ENCODE measurements at places on chromosomes 3 and 15.

DNA sequence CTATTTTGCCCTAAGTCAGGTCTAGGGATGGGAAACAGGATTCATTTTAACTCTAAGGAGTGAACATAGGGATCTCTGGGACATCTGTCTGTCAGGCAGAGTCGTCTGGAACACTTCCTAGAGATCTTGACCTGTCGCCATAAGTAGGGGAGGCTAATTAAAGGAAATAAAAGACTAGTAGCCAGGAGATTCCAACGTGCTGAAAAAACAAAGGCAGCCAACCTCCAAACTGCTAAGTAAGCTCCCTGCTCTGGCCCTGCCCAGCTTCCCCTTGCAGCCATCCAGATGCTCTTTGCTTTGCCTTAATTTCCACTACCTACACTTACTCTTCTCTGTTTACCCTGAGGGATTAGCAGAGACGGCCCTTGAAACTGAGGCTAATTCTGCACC, 18.4 kb upstream of the TSEN2 start:
- no peak for DNase-seq

GRCh38 chr15:69976366-69976994, 121.2 kb downstream of the TLE3 start:
- peak; percentile 8 for DNase-seq

DNA sequence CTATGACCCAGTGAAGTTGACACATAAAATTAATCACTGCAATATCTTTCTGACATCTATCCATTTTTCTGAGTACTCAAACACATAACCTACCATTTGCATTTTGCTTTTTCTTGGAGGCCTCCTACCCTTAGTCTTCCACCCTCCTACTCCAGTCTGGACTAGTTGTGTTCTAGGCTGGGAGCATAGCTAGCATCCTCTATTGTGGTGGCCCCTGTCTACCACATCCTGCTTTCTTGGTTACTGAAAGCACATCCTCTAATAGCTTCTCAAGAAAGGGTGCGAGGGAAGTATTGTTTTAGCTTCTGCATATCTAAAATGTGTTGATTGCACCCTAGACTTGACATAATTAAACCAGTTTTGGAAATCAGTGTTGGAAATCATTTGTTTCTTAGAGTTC, 176.5 kb downstream of the THSD4 start:
- DNase-seq = no peak

GRCh38 chr3:141452045-141452444, 34.8 kb upstream of the RASA2 start:
- DNase-seq = no peak

- DNase-seq = no peak
Observed at GRCh38 chr15:78797951-78798350, 13.3 kb downstream of the ADAMTS7 start.

DNA sequence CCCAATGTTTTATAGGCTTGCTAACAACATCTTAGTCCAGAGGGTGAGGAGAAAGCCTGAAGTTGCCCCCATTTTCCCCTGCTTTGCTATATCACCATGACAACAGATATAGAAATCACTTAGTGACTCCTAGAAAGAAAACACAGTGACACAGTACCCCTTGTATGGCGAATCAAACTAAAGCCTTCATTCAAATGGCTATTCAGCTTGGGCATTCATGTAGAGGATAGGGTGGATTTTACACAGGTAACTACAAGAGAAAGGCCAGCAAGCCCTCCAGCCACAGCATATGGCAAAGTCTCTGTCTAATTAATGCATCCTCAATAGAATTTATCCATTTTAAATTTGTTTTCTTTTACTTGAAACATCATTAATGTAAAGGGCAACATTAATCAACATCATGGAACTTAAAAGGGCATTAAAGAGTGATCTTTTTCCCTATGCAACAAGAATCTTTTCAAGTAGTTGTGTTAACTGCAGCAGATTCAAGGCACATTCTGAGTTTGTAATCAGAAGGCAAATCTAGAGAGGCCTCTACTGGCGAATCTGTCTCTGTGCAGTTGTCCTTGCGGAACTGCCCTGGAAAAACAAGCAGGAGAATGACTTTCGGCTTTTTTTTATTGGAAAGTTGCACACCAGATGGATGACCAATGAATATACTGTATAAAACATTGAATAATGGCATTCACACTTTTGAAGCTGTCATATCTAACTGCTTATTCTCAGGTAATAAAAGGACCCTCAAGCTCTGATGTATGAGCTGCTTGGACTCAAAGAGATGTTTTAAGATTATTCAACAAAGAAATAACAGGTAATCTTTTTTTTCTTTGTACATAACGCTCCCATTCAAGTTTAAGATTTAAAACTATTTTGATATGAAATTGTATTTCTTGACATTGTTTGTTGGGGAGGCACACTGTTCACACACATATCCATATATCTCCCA, 621.7 kb upstream of the AGTR1 start:
- DNase-seq = no peak

GRCh38 chr3:194387926-194388418, 11.1 kb downstream of the GP5 start:
- DNase-seq = no peak

- DNase-seq = no peak
Observed at GRCh38 chr3:37183375-37183831, 9.0 kb upstream of the LRRFIP2 start.

DNA sequence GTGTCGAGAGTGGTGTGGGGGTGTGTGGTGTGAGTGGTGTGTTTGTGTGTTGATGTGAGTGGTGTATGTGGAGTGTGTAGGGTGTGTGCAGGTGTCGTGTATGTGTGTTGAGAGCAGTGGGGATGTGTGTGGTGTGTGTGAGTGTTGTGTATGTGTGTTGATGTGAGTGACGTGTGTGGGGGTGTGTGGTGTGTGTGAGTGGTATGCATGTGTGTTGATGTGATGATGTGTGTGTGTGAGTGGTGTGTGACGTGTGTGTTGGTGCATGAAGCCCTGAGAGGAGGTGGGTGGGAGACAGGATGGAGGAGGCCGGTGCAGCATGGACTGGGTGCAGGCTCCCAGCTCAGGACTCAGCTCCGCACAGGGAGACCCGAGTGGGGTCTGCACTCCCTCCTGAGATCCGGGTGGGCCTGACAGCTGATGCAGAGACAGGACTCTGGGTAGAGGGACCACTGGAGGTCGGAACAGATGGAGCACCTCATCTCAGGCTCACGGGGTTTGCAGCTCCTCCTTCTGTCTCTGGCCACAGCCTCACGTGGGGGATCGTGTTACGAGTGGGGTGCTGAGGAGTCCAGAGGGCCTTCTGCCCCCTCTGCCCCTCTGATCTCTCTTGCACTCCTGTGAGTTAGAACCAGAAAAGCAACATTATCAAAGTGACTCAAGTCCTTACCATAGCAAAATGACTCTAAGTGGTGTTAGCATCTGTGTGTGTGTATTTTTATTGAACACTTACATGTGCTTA, 41.3 kb downstream of the ARNT2 start:
- DNase-seq = no peak

DNA sequence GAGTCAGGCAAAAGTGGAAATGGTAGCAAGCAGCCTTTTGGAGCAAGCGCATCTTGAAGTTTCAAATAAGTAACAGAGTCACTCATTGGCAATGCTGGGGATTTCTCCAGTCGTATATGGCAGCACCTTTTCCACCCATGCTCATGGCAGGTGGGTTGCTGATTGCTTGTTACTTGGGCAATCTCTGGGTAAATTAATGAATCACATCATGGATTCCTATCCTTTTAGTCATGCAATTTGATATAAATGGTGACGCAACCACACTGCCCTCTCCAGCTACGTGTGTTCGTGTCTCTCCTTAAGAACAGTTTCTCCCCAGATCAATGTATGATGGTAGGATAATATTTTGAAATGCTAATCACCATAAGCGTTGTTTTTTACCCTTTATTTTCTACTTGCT, 339.9 kb upstream of the KCNH8 start:
- DNase-seq = no peak

DNA sequence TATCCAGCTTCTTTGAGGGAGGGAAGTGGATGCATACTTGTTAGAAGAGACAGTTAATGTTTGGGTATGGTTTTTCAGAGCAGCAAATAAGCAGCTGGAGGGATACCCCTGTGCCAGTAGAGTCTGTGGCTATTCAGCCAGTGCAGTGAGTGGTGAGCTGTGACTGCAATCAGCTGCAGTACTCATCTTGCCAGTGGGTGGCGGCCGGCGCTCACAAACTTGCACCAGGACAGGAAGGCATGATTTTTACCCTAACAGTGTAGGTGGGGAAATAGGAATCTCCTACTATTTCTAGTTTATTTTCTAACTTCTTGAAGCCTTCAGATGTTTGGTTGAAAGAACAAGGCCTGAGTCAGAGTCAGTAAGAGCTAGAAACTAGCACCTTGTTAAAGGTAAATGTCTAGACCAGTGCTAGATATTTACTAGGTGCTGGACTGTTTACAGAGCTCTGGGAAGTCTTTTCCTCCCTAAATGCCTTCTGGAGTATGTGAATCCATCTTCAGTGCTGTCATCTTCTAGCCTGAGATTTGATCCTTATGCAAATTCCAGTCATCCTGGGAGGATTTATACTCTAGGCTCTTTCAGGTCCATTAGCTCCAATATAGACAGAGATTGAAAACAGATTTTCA, 23.6 kb downstream of the TIMP4 start:
- DNase-seq = peak; percentile 66

DNA sequence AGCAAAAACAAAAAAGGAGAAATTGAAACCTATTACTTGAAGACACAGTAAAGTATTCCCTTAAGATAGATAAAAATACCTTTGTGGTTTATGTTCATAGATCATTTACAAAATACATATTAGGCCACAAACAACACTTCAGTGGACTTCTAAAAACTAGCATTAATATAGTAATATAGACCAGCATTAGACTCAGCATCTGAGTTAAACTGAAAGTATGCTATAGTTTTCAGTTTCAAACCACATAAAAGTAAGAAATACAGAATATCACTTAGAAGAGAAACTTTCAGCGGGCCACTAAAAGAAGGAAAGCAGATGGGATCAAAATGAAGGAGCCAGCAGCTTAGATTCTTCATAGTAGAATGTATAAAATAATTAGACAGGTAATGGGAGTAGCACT, 86.6 kb downstream of the MSL2 start:
- DNase-seq = no peak

DNA sequence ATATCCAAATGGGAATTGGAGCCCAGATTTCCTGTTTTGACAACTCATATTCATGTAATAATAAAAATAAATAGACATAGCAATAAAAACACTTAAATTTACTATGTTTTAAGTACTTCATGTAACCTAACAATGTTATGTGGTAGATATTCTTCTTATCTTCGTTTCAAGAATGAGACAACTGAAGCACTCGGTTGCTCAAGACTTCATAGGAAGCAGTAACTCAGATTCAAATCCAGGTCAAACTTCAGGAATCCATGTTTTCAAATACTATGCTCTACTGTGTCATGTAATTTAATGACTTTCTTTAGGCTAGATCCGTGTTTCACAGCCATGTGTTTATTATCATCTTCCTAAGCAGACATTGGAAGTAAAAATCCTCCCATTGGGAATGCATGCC, 492.2 kb downstream of the CNTN3 start:
- no peak for DNase-seq

DNA sequence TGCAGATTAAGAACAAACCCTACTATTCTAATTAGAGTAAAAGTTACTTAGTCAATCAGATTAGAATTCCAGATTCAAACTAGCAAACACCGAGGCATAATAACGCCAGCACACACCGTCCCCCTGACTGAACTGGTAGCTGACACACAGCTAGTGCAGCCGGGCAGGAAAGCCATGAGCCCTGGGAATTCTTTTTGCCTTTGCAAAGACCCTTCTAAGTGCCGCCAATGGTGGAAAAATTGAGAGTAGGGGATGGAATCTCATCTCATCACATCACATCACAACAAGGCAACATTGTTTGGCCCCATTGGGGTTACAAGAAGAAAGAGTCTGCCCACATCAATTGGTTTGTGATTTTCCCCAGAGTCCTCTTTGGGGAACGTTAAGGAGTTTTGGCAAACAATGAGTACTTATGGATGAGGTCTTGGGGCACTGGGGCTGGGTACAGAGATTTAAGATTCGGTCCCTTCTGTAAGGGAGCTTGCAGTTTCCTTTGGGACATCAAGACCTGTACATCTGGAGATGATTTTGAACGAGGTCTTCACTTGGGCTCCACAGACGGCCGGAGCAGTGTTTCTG, 120.4 kb upstream of the MEF2A start:
- no peak for DNase-seq

- no peak for DNase-seq
Observed at GRCh38 chr3:192831111-192831644, 86.5 kb downstream of the MB21D2 start.

- no peak for DNase-seq
Observed at GRCh38 chr3:127531821-127532220, 58.7 kb downstream of the TPRA1 start.

DNA sequence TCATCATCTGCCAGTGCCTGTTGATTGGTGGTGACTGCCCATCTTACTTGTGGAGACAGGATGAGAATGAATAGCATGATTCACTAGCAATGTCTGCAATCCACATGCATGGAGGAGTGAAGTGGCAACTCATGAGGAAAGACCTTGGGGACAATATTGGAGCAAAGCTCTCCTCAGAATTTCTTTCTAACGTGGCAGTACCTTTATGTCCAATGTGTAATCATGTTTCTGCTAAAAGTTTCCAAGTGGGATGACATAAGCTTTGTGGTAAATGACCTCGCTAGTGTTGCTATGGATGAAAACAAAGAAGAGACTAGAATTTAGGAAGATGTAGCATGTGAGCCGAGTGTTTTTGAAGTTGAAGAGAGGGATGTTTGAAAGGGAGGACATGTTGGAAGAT, 117.8 kb downstream of the CPNE4 start:
- DNase-seq = no peak

DNA sequence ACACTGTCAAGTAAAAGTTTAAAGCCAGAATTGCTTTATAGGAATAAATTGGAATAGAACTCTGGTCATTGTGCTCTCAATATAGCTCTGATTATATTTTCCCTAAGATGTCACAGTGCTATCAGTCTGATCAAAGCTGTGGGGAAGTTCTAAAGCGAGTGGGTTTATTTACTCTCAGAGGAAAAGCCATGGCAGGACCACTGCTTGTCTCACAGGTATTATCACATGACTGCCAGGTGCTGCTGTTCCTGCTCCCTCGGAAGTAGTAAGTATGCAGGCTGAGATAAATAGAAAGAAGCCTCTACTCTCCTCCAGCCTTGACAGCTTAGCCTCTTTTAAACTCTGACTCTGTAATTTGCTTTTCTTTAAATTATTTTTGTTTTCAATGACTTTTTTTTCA, 49.1 kb upstream of the UTS2B start:
- no peak for DNase-seq

DNA sequence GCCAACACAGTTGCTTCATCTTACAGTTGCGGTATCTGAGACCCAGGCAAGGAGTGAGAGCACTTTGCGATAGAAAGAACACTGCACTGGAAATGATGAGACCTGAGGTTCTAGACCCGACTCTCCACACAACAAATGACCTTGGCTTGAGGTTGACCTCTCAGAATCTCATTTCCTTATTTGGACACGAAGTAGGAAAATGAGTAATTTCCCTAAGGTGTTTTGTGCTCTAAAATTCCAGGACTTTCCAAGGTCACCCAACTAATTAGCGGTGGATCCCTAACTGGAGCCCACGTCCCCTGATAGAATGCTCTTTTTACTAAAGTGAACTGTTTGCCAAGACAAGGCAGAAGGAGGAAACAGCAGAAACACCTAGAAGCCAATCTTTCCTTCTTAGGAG, 26.7 kb upstream of the FBN1 start:
- DNase-seq = no peak

- no peak for DNase-seq
Observed at GRCh38 chr3:137778941-137779340, 14.8 kb downstream of the SOX14 start.

Data from stimulated activated CD4-positive, alpha-beta T cell treated with anti-CD3 and anti-CD28 coated beads, Interleukin-12 subunit alpha, Interleukin-12 subunit beta, amount 100 ng/mL, for 24 hours (primary cell).